ENCODE measurements at places on chromosomes 7 and 10.
A peak's percentile ranks its signal among the peaks of the same experiment; 100 is the strongest.

DNA sequence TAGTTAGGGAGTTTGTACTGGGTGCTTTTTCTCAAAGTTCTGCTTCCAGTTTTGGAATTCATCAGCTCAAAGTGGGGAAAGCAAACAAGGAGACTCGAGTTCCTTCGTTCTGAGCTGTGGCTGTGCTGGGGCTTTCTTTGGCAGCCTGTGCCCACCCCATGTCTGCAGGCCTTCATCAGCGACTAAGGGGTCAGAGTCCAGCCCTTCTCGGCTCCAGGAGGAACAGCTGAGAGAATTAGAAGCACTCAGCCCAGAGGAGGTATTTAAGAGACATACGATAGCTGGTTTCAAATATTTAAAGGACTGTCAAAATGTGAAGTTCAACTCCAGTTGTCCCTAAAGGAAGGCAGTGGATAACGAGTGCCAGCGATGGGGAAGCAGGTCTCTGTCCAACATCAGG, 41.3 kb downstream of the SH3PXD2A start:
- DNase-seq = no peak

GRCh38 chr7:37201876-37202198, 246.8 kb downstream of the ELMO1 start:
- DNase-seq = no peak

- no peak for DNase-seq
These were observed 158.8 kb upstream of the CHST15 start for GRCh38 chr10:124252097-124252715.

GRCh38 chr10:58853668-58854067, 322.8 kb upstream of the PHYHIPL start:
- DNase-seq = no peak

GRCh38 chr7:28132959-28133870, 47.4 kb downstream of the JAZF1 start:
- no peak for DNase-seq

- no peak for DNase-seq
These were observed 20.6 kb downstream of the HTR5A start for GRCh38 chr7:155090684-155091083.

DNA sequence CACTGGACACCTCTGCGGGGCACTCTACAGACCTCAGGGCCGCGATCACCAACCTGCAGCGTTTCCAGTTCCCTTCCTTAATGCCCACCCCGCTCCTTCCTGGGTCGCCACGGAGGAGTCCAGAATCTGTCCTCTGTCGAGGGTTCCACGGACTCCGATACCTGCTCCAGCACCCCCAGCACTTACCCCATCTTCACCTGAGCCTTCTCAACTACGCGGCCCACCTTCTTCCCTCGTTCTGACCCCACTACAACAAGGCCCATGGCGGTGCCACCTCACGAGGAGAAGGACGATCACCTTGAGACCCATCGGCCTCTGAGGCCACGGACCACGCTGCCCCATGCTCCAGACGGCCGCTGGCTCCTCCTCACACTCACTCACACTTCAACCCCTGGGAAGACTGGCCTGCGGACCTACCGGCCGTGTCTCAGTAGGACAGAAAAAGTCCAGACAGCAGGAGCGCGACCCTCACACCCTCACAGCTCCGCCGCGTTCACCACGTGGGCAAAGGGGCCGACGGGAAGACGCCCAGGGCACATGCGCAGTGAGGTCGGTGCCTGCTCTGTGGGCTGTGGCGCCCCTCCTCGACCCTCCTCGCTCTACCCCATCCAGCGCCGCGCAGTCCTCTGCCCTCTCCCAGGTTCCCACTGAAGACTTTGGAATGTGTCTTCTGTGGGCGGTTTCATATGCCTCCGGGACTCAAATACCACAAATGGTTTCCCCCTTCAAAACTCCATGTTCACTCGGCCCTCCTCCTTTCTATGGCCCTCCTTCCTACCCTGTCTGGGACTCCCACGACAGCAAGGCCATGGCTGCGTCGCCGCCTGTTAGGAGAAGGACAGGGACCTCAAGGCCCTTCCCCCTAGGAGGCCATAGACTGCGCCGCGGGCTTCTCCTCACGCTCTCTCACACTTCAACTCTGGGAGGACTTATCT, 193.9 kb upstream of the PHF14 start:
- no peak for DNase-seq

- DNase-seq = no peak
These were observed 205.3 kb upstream of the ZNF32 start for GRCh38 chr10:43854007-43854406.

DNA sequence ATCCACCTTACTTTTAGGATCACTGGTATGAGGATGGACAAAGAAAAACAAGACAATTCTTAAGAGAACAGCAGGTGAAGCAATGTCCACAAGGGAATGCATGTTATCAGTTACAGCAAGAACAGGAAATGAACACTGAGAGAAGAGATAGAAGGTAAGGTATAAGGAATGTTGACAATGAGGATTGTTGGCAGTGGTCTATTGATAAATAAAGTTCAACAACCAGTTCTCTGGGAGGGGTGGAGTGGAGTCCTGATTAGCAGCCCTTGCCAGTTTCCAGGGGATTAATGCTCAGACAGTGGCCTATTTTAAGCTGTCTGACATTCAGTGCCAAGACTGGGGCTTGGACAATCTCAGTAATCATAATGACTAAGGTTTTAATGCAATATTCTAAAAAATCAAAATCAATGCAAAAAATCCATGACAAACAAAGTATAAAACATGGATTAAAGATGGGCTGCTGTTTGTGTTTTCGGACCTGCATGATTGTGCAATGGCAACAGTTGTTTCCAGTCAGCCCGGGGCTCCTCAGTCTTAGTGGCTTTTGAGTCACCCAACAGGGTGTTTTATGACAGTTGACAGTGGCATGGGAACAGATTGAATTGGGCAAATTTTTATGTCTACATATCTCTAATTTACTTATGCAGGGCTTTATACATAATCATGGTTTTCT, 13.8 kb upstream of the AKR1B1 start:
- no peak for DNase-seq

DNA sequence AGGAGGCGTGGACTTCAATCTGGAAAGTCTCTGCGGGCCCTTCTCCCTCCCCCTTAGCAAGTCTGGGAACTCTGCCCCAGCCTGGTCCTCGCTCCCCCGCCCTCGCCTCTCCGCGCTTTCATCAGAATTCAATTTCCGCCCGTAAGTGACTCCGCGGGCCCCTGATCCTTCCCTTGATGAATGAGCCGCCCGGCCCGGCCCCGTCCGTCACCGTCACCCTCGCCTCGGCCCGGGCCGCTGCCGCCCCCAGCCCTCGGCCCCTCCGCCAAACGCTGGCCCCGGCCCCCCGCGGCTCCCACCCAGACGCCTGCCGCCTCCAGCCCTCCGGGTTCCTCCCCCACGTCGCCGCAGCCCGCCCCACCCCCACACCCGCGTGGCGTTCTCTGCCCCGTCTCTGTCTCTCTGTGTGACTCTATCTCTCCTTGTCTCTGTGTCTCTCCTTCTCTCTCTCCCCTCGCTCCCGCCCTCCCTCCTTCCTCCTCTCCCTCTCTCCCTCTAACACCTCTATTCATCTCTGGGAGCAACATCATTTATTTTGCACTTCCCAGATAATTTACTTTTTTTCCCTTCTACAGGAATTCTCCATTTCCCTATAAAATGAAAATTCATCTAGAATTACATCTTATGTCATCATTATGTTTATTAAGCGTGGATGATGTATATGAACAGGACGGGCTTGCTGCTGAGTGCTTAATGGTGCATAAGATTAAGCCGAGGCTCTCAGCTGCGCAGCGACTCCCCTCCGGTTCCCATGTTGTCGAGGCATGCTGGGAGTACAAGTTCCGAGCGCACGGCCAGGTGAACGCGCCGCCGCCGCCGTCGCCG, 91.2 kb upstream of the PAX2 start:
- DNase-seq = peak; percentile 23

DNA sequence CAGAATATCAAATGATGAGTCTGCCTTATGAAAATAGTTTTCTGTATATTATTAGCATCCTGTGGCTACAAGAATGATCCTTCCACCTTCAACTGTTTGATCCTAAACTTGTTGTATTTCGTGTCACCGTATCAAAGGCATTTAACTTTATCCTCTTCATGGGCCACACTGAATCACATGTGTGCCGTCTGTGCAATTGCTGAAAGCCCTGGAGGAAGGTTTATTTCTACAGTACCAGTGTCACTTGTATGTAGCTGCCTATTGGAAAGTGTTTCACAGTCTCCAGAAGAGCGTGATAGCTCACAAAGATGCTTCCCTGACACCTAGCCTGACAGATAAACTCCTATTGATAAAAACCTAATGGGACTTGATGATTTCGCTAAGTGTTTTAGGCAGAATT, 94.5 kb downstream of the ITGA8 start:
- DNase-seq = no peak

DNA sequence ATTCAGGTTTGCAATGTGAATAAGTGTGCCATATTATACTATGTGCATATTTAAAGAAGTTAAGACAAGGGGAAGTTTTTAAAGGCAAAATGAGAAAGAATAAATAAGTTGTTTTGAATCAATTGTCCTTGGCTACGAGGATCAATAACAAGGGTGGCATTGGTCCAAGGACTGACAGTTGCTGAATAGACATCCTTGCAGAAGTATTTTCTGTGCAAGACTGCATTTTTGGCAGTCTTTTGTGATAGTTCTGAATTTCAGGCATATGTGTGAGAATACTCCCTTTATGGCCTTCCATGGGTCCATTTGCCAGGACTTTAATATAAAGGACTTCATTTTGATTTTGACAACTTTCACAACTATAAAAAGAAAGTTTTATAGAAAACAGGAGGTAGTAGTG, 5.4 kb upstream of the LIPA start:
- no peak for DNase-seq

DNA sequence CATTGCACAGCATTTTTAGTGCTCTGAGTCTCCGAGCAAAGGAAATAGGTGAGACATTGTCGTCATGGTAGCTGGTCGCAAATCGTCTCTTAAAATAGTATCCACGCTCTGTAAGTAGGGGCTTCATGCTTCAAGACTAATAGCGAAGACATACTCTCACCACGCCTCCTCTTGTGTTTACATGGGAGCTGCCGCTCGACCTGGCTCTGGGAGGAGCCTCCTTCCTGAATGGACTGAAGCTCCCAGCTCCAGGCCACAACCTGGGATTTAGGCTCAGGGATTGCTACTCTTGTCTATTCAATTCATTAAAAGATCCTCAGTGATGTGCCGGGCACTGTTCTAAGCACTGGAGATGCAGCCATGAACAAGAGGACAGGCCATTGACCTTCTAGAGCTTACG, 196.1 kb upstream of the GALNT17 start:
- no peak for DNase-seq

Data from suppressor macrophage treated with lipopolysaccharide for 4 hours (primary cell).